ENCODE measurements at places on chromosomes 1 and 21. TPM values are rescaled to one million over a fixed set of nuclear protein-coding genes. Genes with fewer than 3 reads are reported as not detected.

Gene C1orf87
- total RNA-seq = not detected

Gene NUDT4B
- total RNA-seq = not detected

Gene COL11A1
- not detected for total RNA-seq

Gene KIF14
- 16.9 TPM for total RNA-seq

Gene SEMA6C
- total RNA-seq = 1.6 TPM

Gene FNDC5
- not detected for total RNA-seq

Gene PADI4
- total RNA-seq = 1.8 TPM

Gene HLCS
- 12.5 TPM for total RNA-seq

- no peak for DNase-seq
Observed at GRCh38 chr1:19533626-19534025, 48.3 kb upstream of the CAPZB start.

DNA sequence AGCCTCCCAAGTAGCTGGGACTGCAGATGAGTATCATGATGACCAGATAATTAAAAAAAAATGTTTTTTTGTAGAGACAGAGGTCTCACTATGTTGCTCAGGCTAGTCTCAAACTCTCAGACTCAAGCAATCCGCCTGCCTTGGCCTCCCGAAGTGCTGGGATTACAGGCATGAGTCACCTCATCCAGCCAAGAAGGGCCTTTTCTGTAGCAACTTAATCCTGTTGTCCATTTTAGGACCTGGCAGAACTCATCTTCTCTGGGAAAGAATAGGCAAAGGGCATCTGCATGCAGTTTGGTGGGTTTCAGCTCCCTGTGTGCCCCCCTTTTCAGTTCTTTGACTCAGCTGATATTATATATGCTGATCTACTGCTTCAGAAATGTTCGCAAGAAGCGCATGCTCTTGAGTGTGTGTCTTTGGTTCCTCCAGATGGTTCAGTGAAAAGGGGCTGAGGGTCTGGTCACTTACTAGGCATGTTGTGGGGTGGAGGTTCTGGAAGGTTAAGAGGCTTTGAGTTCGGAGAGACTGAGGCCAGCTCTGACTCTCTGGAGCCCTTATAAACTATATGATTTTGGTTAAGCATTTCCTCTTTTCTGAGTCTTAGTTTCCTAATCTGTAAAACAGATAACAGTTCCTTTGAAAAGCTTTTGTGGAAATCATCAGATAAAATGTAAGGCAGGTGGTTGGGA is 19.4 kb upstream of the SRSF4 start:
- no peak for DNase-seq

GRCh38 chr1:177890479-177890878 is 79.4 kb downstream of the SEC16B start:
- no peak for DNase-seq

DNA sequence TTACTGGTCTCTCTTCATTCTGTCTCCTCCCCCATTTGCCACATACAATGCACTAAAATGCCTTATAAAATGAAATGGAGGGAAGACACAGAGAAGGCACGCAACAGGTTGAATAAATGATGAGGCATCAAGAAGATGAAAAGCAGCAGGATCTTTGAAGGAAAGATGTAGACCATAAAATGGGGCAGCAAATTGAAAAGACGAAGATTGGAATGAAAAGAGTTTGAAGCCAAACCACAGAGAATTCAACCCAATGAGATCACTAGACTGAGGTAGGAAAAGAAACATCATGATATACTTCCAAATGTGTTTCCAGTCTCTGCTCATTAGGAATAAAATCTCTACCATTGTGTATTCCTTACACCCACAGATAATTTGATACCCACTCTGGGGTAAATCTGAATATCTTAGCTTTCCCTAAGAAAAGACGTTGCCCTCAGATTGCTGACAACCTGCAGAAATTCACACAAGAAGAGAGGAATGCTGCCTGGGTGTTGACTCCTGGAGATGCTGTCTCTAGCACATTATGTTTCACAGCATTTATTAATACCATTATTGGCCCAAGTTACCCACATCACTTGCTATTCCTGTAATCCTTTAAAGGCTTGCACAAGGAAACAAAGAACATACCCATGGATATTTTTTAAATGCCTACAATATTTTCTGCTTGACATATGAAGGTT is 230.9 kb downstream of the LTN1 start:
- DNase-seq = no peak

GRCh38 chr1:25944986-25945385 is 38.8 kb upstream of the STMN1 start:
- no peak for DNase-seq

GRCh38 chr1:208136459-208137182 is 107.6 kb downstream of the PLXNA2 start:
- DNase-seq = no peak

- no peak for DNase-seq
Observed at GRCh38 chr1:210049616-210050015, 111.6 kb downstream of the SYT14 start.

DNA sequence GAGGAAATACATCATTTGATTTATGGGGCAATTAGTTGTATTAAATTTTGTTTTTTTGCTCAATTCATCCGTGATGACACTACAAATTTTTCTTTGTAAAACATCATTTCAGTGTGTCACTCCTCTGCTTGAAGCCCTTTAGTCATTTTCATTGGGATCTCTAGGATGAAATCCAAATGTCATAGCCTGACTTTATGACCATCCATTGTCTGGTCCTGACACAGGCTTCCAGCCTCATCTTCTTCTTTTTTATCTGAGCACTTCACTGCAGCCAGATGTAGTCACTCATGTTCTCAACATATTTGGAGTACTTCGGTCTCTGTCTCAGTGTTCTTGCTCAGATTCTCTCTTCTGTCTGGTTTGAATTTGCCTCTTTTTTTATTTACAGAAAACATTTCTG is 173.1 kb downstream of the HMCN1 start:
- DNase-seq = no peak

- DNase-seq = no peak
Observed at GRCh38 chr1:203167913-203168200, 7.8 kb downstream of the MYBPH start.

DNA sequence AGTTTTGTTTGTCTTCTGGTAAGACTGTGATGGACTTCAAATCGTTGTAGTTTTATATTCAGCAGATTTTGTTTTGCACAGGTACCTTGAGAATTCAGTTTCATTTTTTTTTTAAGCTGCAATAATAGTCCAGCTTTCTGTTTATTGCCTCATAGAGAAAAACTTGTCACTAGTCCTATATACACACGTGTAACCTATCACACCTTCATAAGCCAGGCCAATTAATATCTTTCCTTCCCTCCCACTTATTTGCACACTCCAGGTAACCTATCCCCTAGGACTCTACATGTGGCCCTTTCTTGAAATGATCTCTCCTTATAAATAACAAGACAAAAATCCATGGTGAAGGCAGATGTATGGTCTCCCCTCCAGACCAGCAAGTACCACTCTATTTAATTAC is 62.4 kb downstream of the SLC22A15 start:
- DNase-seq = no peak

DNA sequence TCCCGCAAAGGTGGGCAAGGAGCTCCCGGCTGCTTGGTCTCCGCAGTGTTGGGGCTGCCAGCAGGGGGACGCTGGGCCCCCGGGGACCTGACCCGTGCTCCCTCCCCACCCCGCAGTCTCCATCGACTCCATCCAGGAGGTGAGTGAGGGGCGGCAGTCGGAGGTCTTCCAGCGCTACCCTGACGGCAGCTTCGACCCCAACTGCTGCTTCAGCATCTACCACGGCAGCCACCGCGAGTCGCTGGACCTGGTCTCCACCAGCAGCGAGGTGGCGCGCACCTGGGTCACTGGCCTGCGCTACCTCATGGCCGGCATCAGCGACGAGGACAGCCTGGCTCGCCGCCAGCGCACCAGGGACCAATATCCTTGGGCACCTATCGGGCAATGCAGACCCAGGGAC is 3.5 kb downstream of the PLCH2 start:
- no peak for DNase-seq

DNA sequence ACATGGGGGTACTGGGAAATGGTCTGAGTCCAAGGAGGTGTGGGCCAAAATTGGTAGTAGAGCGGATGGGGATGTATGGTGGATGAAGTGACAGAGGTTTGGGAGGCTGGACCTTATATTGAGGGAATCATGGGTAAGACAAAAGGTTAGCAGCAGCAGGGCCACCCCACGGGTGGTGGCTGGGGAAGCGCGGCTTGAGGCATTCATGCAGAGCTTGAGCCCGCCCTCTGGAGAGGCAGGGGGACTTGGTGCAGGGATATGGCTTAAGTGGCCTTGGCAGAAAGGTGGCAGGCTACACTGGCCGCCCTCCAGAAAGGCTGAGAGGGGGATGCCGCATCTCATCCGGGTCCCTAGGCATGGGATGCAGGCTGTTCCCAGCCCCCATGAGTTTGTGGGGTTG is 31.5 kb downstream of the HMGB4 start:
- DNase-seq = no peak

GRCh38 chr1:179143322-179143721 is 61.5 kb downstream of the TOR3A start:
- DNase-seq = no peak

DNA sequence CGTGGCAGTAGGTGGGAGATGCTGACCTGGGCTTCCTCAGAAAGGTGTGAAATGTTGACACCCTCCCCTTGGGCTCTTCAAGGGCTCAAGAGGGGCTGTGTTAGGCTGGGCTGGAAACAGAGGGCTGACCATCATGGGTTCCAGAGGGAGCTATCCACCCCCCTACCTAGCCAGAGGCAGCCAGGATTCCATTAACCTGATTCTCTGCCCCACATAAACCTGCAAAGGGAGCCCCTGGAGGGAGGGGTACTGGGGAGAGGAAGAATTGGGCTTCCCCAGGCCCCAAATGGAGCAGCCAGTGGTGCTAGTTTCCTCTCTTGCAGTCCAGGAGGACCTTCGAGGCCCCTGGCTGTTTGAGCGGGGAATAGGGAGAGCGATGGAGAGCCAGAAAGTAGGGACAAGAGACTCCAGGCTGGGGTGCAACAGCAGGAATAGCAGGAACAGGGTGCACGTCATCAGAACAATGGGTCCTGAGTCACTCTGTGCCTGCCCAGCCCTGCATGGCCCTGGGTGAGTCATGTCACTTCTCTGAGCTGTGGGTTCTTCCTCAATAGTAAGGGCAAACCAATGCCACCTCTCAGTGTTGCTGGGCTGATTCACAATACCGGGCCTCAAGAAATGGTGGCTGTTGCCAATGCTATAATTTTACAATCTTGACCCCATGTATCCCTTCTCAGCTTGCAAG is 121.2 kb downstream of the EPHB2 start:
- no peak for DNase-seq

DNA sequence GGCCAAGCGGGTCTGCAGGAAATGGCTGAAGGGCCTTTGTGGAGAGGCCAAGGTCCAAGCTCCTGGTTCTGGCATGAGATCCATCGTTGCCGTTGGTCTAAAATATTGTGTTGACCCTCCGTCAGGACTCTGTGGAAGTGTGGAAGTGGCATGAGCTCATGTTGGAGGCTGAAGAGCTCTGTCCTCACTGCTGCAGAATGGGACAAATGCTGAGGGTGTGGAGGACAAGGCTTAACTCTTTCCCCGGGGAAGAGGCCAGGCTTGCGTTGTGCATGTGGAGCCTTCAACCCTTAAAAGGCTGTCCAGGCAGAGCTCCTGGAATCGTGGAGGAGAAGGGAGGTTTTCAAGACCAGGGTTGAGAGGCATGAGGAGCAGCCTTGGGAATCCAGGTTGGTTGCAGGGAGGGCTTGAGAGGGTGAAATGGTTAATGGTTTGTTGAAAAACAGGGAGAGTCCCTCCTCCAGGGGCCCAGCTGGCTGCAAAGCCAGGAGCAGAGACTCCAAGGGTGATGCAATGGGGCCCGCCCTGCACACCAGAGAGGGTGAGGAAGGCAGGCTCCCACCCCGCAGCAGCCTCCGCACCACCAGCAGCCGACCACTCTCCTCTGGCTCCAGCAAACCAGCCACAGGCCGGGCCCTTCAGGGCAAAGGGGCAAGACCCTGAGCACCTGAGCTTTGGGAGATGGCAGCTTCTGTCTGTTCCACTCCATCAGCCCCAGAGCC is 6.7 kb upstream of the AHCYL1 start:
- no peak for DNase-seq

DNA sequence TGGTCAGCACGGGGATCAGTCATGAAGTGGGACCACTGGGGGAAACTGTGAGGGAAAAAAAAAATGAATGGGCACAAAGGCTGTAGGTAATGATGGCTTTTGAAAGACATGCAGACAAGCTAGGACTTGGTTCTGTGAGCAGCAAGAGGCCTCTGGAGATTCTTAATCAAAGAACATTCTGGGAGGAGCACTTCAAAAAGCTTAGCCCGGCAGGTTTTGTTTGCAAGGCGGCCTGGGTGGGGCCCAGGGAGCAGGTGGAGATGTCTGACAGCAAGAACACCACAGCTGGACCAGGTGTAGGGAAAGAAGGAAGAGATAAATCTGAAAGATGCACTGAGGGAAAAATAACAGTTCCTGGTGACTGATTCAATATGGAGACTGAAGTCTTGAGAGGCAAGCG is 6.0 kb downstream of the TEX35 start:
- DNase-seq = no peak

Data from activated naive CD4-positive, alpha-beta T cell treated with anti-CD3 and anti-CD28 coated beads for 36 hours (primary cell).